ENCODE measurements at places on chromosomes 7 and 10.

GRCh38 chr10:131427281-131427680 lies 115.8 kb upstream of the TCERG1L start:
- DNase-seq = no peak

GRCh38 chr7:38385682-38386081 lies 112.2 kb upstream of the TARP start:
- no peak for DNase-seq

DNA sequence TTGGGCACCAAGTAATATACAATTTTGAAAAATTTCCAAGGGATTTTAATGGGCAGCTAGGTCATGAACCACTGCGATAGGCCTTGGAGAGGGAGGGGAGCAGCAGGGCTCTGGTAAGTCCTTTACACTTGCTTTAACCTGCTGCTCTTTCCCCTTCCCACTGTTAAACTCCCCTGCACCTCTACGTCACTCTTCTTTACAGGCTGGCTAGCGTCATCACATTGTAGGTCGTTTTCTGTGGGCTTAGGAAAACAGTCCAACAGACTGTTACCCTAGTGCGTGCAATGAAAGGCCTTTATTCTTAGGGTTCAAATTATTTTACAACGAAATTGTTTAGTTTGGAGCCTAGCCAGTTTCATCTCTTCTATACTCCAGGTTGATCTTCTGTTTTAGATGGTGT lies 235.7 kb downstream of the AUTS2 start:
- no peak for DNase-seq

DNA sequence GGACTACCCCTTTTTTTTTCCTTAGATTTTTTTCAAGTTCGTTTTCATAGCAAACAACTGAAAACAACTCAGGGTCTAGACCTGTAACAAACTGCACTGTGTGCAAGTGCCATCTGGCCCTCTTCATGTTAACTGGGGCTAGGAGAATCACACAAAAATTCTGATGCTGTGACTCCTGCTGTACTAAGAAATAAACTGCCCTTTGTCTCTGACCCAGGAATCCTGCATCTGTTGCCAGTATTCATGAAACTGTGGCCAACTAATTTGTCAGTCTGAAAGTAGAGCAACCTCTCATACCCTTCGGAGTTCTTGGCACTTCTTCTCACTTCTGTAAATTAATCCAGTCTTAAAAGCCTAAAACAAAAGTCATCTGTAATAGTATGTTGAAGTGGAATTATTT lies 218.4 kb upstream of the PCDH15 start:
- peak; percentile 3 for DNase-seq

DNA sequence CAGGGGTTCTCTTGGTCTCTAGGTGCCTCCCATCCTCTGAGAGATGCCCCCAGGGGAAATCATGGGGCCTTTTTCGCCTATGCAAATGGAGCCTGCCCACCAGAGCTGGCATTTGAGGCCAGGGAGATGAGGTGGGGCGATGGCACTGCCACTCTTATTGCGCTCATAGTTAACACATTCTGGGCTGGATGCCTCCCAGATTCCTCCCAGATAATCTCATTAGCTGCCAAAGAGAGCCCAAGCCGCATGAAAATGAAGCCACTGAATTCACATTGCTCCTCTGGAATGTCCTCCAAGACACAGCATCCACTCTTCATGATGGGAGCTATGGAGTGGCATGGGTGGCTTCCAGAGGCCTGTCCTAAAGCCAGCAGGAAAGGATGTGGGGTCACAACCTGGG lies 61.0 kb downstream of the GOLGA7B start:
- no peak for DNase-seq

GRCh38 chr10:89332123-89332633 lies 4.4 kb downstream of the IFIT3 start:
- DNase-seq = peak; percentile 68

- DNase-seq = no peak
Measured at GRCh38 chr10:7598771-7599170, 68.0 kb downstream of the ITIH5 start.

- no peak for DNase-seq
Measured at GRCh38 chr7:88647825-88648224, 111.7 kb upstream of the ZNF804B start.

DNA sequence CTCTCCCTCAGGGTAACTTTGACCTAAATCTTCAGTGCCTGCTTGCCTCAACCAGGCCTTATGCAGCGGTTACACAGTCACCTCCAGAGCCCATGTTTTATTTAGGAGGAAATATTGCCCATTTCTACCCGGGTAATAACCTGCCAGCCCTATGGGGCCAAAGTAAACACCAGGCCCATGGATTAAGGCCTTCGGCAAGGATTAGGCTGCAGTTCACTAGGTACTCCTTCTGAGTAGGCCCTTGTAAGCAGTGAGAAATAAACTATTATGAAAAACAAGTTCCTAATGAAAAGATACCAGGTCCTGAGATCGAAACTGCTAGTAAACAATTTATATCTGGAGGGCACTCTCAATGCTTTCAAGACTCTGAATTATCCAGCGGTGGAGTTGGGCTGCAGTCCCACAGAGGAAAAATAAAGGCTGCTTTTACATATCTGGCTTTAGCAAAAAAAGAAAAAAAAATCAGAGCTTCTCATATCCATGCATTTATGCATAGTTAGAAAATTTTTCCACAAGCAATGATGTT lies 3.7 kb upstream of the HOXA10 start:
- no peak for DNase-seq

DNA sequence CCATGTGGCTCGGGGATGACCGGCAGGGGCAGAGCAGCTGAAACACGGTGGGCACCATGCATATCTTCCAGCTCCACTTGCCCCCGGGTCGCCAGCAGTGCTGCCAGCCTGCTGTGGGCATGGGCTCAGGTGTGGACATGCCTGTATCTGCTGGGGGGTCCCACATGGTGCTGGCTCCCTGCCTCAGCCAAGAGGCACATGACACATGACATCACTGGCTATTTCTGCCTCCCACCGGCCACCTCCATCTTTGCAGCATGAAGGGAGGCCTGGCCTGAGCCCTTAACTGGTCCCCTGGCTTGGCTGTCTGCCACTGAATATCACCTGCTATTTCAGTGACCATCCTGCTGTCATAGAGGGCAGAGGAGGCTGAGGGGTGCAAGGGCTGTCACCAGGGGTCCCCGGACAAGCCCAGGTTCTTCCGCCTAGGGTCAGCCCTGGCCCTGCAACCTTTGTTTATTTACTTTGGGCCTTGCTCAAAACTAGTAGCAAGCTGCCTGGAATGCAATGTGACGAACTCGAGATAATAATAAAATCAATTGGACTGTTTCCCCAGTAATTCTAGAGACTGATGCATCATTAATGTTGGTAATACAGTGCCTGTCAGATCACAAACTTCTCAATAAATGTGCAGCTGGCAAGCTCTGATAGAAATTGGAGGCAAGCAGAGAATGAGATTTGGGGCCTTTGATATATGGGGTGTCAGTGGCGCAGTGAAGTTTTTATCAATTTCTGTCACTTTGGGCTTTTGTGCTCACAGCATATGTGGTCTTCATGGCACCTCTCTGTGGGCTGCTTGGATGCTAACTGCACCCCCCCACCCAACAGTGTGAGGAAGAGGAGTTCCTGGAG lies 28.5 kb downstream of the ZMIZ1 start:
- no peak for DNase-seq

DNA sequence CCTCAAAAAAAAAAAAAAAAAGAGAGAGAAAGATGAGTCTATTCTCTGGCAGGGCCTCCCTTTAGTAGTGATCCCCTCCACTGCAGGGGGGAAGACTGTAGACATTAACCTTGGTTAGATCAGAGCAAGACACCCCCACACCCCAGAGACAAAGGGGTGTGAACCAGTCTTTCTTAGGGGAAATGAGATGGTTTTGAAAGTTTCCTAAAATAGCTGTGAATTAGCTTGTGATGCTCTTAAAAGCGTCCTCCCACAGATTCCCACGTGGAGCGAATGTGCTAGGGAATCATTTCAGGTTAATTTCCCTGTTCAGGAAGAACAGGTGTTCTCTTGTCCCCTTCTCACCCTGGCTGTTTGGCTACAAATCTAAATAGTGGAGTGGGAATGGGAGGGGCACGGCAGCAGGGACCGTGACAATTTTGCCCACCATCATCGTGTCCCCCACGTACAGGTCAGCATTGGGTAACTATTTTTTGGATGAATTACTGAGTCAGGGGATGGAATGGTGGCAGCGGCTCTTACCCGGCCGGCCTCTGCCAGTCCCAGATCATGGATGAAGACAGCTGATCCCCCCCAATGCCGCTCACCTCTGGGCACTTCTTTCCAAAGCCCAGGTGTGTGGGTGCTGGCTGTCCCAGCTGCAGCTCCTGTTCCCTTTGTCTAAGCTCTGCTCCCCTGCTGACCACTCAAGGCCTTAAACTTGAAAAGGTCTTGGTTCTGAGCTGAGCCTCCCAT lies 152.9 kb downstream of the CCDC3 start:
- DNase-seq = no peak

- peak; percentile 22 for DNase-seq
Measured at GRCh38 chr10:73773152-73773879, 8.5 kb upstream of the CHCHD1 start.

Data from cardiac fibroblast (primary cell).